ENCODE measurements at places on chromosomes 1 and 21.
A peak's percentile ranks its signal among the peaks of the same experiment; 100 is the strongest.

DNA sequence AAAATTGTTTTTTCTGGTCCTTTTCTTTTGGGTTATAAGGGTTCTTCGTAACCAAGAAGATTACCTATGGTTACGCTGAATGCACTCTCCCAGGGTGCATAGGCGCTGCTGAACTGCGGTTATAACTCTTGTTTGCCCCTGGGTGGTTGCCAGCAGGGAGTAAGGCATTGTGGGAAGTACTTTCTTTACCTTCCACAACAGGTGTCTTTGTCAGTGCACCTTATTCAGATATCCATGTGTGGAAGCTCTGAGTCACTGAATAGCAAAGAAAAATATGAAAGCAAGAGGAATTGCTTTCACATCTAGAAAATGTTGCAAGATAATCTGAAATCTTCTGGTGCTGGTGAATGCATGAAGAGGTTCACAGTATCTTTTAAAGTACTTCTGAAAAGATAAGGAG lies 124.4 kb upstream of the CACYBP start:
- DNase-seq: peak; percentile 94

DNA sequence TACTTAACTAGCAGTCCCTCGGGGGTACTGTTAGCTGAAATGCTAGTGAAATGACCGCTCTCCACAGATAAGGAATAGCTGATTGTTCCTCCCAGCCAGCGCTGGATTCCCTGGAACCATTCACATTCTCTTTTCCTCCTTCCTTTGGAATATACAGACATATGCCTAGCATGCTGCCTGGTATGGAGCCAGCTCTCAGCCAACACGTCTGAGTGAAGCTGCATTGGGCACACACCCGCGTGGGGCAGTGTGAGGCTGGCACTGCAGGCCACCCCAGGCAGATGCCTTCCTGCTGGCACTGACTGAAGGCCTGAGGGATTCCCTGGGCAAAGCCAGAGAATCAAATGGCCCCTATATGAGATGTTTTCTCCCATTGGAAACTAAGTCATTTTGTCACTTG lies 66.7 kb downstream of the TLR5 start:
- DNase-seq: no peak

DNA sequence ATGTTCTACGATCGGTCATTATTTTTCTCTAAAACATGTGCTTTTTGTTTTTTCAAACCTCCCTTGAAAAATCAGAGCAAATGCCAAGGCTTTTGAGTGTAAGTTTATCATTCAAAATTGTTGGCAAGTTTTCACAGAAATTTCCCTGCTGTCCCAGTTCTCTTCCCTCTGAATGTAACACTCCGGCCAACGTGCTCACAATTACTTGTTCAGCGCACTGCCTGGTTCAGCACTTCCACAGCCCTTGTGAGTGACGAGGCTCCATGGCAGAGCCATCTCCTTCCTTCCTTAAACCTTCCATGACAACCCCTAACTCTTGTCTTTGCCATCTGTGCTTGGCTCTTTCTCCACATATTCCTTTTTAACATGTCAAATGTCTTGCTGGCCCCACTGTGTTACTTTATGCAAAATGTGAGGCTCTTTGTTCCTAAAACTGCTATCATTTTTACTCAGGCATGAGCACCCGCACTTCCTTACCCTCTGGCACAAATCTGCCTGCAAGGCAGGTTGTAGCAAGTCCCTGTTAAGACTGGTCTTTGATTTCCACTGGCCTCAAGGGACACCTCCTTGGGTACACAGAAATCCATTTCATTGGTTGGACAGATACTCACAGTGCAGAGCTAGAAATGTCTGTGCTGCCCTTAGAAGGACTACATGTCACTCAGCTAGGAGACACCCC lies 142.8 kb downstream of the HUNK start:
- no peak for DNase-seq

DNA sequence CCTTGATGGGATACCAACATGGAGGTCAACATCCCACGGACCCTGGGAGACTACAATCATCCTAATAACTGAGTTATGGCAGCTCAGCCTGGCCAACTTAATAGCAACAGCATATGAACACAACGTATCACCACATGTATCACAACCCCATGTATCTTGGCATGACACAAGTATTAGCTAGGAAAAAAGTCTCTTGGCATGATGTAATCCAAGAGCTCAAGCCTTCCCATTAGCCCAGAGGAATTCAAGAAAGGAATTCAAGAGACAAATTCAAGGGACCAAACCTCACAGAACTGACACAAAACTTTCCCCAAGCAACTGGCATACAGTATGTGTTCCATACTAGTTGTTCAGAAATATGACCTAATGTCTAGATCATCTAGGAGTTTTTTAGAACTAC lies 100.9 kb upstream of the HMGB4 start:
- DNase-seq: no peak

DNA sequence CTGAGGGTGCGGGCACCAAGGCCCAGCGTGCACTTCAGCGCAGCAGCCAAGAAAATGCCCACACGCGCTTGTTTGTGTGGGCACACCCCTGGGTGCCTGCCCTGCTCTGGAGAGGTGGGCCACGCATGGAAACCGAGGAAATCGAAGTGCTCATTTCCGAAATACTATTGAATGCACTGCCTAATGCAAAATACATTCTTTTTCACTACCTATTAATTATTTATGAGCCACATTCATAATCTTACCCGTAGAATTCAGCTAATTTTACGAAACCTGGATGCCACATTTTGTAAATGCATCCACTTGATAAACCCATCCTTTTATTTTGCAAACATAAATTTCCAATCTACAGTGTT lies 4.8 kb downstream of the DSCAM start:
- DNase-seq: no peak

DNA sequence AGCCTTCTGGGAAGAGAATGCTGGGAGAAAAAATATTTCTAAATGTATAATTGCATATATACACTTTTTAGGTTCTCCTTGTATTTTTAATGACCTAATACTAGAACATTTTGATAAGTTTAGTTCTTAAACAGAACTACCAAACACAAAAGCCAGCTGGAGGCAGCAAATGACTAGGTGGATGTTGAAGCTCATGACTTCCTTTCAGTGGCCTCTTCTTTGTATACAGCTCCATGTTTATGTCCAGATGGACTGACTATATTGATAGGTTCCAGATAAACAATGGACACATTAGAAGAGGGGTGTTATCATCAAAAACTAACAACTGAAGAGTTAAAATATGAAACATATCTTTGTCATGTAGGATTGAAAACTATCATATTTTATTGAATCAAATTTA lies 52.5 kb downstream of the LRRC8D start:
- DNase-seq: no peak

DNA sequence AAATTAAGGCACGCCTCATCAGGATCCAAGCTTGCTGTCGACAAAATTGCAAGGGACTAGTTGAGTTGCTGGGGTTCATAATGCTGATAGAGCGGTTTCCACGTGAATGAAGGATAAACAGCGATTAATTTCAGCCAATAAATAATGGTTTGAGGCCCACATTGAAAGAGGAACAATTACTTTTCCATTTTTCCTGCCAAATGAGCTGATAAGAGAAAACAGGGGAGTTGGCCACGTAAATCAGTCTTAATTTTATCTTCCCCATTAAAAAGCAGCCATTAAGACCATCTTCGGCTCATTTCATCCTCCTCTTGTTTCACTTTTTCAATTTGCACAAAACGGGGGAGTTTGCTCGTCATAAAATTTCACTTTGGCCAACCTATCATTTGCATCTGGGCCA lies 235.5 kb upstream of the RRP15 start:
- DNase-seq: no peak

DNA sequence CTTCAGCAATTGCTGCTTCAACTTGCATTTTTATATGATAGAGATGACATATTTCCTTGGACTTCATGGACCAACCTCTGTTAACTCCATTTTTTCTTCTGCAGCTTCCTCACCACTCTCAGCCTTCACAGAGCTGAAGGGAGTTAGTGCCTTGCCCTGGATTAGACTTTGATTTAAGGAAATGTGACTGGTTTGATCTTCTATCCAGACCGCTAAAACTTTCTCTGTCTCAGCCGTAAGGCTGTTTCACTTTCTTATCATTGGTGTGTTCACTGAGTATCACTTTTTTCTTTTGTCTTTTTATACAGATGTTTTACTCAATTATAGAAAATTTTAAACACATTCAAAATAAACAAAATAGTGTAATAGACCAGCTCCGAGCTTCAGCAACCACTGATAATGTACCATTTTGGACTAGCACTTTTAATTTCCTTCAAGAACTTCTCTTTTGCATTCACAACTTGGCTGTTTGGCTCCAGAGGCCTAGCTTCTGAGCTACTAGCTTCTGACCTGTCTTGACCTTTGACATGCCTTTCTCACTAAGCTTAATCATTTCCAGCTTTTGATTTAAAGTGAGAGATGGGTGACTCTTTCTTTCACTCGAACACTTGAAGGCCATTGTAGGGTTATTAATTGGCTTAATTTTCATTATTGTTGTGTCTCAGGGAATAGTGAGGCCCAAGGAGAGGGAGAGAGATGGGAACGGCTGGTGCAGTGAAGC lies 9.3 kb downstream of the NEK7 start:
- no peak for DNase-seq

- DNase-seq: no peak
These were observed 19.2 kb upstream of the EPS8L3 start for GRCh38 chr1:109782927-109783326.

- DNase-seq: no peak
These were observed 997 bp downstream of the ZNF362 start for GRCh38 chr1:33257207-33257771.

DNA sequence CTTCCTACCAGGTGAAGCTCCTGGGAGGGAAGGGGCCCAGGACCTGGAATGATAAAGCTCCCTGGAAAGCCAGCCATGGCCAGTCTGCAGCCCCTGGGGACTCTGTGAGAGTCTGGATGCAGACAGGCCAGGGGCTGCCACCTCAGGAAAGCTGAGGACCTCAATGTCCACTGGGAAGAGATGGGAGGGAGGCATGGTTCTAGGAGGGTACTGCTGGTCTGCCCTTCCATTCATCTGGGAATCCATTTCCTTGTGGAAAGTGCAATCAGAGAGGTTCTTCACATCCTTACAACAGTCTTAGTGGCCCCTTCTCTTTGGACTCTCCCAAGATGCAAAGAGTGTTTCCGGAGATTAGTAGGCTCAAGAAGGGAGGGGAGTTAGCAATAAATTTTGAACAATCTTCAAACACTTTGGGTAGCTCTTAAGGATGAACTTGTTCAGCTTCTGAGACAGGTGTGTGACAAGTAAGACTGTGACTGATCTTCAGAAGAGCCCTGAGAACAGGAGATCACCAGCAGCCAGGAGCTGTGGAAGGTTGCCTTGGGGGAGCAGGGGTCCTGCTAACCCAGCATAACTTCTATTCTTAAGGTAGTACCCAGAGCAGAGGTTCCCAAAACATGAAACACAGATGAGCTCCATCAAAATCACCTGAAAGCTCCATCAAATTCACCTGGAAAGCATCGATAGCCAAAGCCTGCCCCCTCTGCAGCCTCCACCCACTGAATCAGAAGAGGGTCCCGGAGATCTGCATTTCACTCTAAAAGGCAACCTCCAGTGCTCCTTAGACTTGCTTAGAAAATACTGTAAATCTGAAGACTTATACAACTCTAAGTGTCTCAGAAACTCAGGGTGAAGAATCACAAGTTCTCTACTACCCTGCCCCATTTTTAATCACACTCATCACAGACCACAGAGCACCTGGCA lies 616 bp upstream of the LAX1 start:
- DNase-seq: no peak

- DNase-seq: peak; percentile 85
These were observed 46.4 kb downstream of the NUAK2 start for GRCh38 chr1:205275133-205275532.

- no peak for DNase-seq
These were observed 52.6 kb upstream of the LYST start for GRCh38 chr1:235919127-235919832.

GRCh38 chr21:34574601-34575529 lies 40.0 kb downstream of the RCAN1 start:
- no peak for DNase-seq

- no peak for DNase-seq
These were observed 9.9 kb upstream of the HLCS start for GRCh38 chr21:36976228-36976861.

DNA sequence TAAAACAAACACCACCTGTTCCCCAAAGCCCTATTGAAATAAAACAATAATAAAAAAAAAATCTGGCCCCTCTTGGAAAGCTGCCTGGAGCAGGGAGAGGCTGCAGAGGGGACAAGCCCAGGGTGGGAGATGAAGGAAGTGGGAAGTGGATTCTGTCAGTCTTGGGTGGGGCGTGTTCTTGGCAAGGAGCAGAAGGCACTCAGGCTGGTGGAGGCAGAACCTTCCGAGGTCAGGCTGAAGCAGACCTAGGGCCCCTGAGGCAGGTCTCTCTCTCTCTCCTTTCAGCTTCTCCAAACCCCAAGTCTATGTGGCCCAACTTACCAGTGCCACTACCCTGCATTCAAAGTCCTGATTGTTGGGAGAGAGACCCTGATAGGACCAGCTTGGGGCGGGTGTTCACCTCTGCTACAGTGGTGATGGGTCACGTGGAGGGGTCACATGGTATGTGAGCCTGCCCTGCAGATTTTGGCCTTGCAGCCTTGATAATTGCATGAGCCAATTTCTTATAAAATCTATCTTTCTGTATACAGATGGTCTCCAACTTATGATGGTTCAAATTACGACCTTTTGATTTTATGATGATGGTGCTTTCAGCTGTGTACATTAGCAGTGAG lies 145.4 kb upstream of the C1orf174 start:
- no peak for DNase-seq

- peak; percentile 90 for DNase-seq
These were observed 46.3 kb upstream of the VANGL1 start for GRCh38 chr1:115595279-115596079.

GRCh38 chr21:14480411-14481031 lies 65.6 kb downstream of the SAMSN1 start:
- DNase-seq: no peak

- no peak for DNase-seq
These were observed 120.4 kb downstream of the SIPA1L2 start for GRCh38 chr1:232509570-232509969.

- no peak for DNase-seq
These were observed 172.5 kb downstream of the PLPP3 start for GRCh38 chr1:56406821-56407220.

- DNase-seq: no peak
These were observed 62.5 kb upstream of the ESRRG start for GRCh38 chr1:216785737-216786136.

GRCh38 chr1:22385537-22385936 lies 66.1 kb upstream of the ZBTB40 start:
- no peak for DNase-seq

DNA sequence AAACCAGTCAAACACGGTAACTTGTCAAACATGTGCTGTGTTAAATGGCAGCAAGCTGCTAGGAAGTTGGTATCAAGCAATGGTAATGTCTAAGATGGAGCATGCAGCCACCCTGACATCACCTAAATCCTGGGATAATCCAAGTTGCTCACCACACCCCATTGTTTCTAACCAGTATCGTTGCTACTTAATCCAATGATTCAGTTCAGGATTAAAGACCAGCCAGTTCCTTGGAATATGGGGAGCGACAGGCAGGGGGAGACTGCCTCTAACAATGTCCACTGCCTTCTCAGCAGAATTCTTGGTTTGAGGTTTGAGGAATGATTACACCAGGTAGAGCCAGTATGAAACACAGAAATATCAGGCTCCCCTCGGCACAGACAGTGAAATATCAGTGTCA lies 122.1 kb upstream of the IFFO2 start:
- no peak for DNase-seq

DNA sequence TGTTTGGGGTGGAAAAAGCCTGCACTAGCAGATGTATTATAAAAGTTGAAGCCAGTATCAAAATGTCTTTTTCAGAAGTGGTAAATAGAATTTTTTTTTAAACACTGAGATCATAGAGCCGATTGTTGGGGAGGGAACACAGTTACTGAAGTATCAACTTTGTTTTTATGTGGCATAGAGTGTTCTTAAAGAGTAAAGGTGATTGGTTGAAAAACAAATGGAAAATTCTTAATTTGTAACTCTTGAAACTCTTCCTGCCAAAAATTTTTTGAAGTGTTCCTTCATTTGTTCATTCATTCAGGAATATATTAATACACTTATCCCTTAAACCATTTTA lies 83.3 kb downstream of the DISP1 start:
- DNase-seq: no peak
